PC-3 (cell line): ENCODE measurements at places on chromosomes 4 and X. TPM values are rescaled to one million over a fixed set of nuclear protein-coding genes. Genes with fewer than 3 reads are reported as not detected.

DNA sequence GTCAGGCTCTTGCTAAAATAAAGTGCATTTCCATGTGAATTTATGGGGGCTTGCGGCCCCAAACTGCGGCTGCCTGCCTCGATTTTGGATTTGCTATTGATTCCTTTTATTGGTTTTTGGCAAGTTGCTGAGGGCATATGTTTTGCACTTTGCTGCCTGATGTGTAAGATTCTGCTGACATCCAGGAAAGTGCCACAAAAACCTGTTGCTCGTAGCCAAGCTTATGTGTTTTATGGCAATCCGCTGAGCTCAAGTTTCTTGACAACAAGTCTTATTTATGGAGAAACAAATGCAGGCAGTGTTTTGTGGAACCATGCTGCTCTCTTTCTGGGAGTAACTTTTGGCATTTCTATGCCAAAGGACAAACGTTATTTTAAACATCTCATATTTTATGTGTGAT is 97.3 kb upstream of the DDIT4L start:
- no peak for DNase-seq

- peak; percentile 2 for DNase-seq
Observed at GRCh38 chr4:81754169-81754568, 282.5 kb upstream of the RASGEF1B start.

Gene CCKAR
- total RNA-seq: not detected in 2 replicates

DNA sequence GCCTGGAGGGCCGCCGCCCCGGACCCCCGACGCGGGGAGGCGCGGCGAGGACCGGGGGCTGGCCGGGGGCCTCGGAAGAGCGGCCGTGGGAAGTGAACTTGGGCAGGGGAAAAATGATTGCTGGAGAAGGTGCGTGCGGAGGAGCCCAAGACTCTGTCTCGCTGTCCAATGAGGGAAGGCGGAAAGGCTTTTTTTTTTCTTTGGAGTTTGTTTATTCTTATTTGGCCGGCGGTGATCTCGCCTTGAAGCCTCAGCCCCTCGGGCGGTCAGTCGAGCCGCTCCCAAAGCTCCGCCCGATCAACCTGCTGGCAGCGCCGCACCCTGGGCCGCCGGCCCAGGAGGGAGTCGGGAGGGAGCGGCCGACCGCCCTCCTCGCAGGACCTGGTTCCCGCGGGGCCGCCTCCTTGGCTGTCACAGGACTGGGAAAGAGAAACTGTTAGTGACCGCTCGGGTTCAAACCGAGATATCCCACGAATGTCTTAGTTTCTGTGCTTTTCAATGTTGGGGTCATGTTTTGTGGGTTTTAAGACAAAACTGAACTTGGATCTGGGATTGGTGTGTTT is 2.5 kb downstream of the CPEB2 start:
- peak; percentile 75 for DNase-seq

DNA sequence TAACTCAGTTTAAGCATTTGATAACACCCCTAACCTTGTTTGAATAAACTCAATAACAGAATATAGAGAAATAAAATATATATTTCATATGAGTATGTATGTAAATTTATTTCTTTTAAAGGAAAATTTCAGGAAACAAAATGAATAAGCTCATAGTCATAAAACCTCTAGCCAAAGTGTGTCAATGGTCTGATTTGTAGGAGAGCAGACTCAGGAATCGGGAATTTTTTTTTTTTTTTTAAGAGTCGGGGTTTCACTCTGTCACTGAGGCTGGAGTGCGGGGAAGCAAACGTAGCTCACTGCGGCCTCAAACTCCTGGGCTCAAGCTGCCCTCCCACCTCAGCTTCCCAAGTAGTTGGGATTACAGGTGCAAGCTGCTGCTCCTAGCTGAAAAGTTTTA is 2.4 kb downstream of the PKD2 start:
- DNase-seq: no peak

Gene GPR78
- 2.0 and 2.4 TPM in 2 replicates for total RNA-seq

Gene HPSE
- total RNA-seq: 4.2 and 9.1 TPM in 2 replicates

GRCh38 chr4:153207027-153207426 is 2.8 kb downstream of the TRIM2 start:
- DNase-seq: no peak

DNA sequence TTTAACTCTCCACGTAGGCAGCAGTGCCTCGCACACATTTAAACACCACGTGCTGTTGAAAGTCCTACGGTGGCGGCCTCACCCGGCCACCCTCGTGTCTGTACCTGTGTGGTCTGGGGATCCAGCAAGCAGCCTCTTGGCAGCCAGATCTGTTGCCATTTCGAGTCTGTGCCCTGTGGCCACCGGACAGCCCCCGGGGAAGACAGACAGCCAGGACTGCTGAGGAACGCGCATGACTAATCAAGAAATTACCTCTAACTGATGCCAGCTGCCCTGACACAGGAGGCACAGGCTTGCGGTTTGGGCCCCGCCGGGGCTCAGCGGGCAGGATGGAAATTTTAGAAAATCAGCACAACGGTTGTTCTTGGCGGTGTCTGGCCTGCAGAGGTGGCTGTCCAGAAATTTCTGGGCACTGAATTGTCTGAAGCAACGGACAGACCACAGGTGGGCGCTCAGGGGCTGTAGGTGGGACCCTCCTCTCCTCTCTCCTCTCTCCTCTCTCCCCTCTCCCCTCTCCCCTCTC is 15.6 kb upstream of the ASMTL start:
- peak; percentile 75 for DNase-seq

GRCh38 chrX:3066555-3066954 is 25.3 kb downstream of the ARSF start:
- DNase-seq: no peak

DNA sequence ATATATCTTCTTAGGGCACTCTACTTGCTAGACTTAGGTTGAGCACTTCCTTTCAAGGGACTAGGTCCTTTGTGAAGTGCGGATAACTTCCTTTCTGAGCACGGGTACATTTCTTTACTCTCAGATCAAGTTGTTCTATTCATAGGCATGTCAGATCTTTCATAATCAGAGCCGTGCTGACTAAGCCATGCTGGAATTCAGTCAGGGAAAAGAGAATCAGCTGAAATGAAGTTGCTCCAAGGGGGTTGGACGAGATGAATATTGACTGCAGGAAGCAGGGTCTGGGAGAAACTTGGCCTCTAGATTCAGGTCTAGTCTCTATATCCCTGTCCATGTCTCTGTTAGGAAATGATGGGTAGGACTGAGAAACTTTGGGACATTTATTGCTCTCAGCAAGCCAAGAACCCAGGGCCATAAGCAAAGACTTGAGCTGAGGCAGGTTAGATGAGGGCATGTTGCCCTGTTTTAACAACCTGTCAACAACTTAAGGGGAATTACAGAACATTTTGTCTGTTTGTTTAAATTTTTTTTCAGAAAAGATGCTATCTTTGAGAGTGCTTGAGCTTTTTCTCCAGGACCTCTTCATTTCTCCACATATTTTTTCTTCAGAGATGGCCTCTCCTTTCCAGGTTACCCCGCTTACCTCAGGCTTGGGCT is 28.3 kb downstream of the AREG start:
- peak; percentile 82 for DNase-seq

Gene AVPR2
- not detected in 2 replicates for total RNA-seq

- no peak for DNase-seq
Observed at GRCh38 chr4:23956601-23957364, 66.9 kb upstream of the PPARGC1A start.

DNA sequence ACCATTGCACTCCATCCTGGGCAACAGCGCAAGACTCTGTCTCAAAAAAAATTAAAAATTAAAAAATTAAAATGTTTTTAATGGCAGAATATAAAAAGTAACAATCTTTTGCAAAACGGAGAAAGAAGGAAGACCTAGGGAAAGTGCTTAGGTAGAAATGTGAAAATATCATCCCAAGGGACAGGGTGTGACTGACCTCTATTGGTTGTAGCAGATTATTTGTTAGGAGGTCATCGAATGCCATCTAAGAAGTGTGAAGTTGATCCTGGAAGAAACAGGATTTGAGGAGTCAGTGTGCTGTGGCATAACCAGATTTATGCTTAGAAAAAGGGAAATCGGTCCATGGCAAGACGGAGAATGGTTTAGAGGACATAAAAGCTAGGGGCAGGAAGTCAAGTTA is 18.1 kb upstream of the C4orf36 start:
- DNase-seq: peak; percentile 21

DNA sequence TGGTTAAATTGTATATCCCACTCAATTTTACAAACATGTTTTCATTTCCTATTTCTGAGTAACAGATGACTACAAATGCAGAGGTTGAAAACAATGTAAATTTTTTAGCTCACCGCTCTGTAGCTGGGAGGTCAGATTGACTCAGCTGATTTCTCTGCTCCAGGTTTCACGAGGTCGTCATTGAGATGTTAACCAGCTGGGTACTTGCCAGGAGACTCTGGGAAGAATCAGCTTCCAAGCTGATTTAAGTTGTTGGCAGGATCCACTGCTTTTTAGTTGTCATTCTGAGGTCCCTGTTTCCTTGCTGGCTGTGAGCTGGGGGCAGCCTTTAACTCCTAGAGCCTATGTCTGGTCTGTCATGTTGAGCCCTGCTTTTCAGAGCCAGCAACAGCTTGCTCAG is 864.3 kb upstream of the AGA start:
- peak; percentile 33 for DNase-seq

GRCh38 chr4:4693258-4693657 is 151.4 kb upstream of the STX18 start:
- DNase-seq: no peak

DNA sequence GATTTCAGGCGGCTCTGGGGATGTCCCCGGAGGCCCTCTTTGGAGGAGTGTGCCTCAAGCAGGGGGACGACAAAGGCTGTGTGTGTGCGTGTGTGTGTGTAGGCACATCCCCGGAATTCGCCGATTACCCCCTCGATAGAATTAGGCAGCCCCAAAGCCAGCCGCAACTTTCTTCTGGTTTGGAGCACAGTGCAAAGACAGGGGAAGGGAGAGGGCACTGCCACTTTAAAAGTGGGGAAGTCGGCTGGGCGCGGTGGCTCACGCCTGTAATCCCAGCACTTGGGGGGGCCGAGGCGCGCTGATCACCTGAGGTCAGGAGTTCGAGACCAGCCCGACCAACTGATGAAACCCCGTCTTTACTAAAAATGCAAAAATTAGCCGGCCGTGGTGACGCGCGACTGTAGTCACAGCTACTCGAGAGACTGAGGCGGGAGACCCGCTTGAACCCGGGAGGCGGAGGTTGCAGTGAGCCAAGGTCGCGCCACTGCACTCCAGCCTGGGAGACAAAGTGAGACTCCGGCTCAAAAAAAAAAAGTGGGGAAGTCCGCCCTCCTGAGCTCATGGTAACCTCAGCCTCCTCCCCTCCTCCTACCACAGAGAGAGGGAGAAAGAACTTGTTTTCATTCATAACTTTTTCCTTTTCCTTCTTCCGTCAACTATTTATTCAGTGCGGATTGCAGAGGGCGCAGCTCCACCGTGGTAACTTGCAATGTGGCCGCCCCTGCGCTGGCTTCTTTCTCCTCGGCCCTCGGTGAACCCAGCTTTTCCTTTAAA is 2.4 kb downstream of the SPRY1 start:
- DNase-seq: peak; percentile 57

GRCh38 chrX:81202456-81202819 is 536 bp downstream of the SH3BGRL start:
- no peak for DNase-seq

DNA sequence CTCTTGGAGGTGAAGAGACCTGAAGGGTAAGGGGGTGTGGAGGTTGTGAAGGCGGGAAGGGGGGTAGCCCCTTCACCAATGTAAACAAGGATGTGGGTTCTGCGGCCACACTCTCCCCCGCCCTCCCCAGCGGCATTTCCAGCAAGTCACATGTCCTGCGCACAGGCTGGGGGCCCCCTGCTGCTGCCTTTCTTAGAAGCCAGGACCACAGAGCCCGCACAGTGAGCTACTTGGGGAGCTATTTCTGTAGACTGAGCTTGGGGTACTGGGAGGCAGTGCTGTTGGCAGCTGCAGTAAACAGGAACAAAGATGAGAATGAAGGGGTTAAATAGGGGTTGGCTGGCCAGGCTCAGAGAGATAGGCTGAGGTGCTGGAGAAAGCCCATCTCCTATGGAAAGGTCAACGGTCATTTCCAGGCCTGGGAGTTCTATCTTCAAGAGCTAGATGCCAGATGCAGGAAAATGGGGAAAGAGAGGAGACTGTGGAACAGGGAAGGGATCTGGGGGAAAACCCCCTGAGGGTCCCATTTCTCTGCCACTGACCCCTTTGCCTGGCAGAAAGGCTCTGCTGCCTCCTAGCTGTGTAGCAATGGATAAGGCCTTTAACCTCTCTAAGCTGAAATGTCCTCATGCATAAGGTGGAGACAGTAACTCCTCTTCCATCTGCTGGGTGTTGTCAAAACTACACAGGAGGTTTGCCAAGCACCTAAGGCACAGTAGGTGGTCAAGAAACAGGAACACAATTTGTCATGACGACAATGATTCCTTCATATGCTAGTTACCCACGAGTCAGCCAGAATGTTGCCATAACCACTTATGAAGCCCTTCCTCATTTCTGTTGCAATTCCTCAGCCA is 18.5 kb upstream of the PIM2 start:
- no peak for DNase-seq

GRCh38 chrX:134571796-134572195 is 86.5 kb downstream of the PLAC1 start:
- DNase-seq: no peak
